ENCODE measurements at places on chromosomes 7 and 10. TPM values are rescaled to one million over a fixed set of nuclear protein-coding genes. Genes with fewer than 3 reads are reported as not detected.

SCRN1 gene
- 1.6 TPM for total RNA-seq

PGAM2 gene
- total RNA-seq, result not detected

NPSR1 gene
- total RNA-seq, result not detected

SNCG gene
- total RNA-seq, result 0.72 TPM

ZNF239 gene
- total RNA-seq, result 2.5 TPM

UNC5B gene
- total RNA-seq, result 0.05 TPM

NEBL gene
- not detected for total RNA-seq

TMEM139 gene
- 0.74 TPM for total RNA-seq

FAM185A gene
- total RNA-seq, result 6.3 TPM

CDC14C gene
- total RNA-seq, result not detected

LBX1 gene
- not detected for total RNA-seq

TFR2 gene
- 4.2 TPM for total RNA-seq

POLD2 gene
- total RNA-seq, result 270 TPM
